ENCODE measurements at places on chromosomes 7 and 10. TPM values are rescaled to one million over a fixed set of nuclear protein-coding genes. Genes with fewer than 3 reads are reported as not detected.

- no peaks in the 10 kb centered on the region for H3K27me3 ChIP-seq
- DNase-seq, result no peak
- H3K36me3 ChIP-seq, result no peaks in the 10 kb centered on the region
- peak overlapping the region; percentile 98 for H3K27ac ChIP-seq
These were observed 91.5 kb upstream of the SMNDC1 start for GRCh38 chr10:110396284-110396651.

DNA sequence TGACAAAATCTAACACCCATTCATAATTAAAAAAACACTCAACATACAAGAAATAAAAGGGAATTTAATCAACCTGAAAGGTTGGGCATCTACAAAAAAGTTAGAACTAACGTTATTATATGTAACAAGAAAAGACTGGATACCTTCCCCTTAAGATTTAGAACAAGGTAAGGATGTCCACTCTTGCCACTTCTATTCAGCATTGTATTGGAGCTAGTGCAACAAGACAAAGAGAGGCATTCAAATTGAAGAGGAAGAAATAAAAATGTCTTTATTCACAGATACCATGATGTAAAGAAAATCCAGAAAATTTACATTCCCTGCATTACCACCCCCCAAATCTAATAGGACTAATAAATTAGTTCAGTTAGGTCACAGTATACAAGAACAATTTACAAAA, 18.3 kb downstream of the FAM149B1 start:
- DNase-seq, result no peak
- no peaks in the 10 kb centered on the region for H3K27me3 ChIP-seq
- H3K36me3 ChIP-seq, result peaks cover 21% of the 10 kb centered on the region

- no peaks in the 10 kb centered on the region for H3K27me3 ChIP-seq
- H3K36me3 ChIP-seq, result no peaks in the 10 kb centered on the region
- no peak overlapping the region for H3K27ac ChIP-seq
These were observed 27.9 kb downstream of the GNG11 start for GRCh38 chr7:93949423-93949822.

GRCh38 chr10:32244421-32245207, 102.3 kb downstream of the EPC1 start:
- no peaks in the 10 kb centered on the region for H3K27me3 ChIP-seq
- H3K4me1 ChIP-seq, result peaks cover 19% of the 10 kb centered on the region
- H3K4me3 ChIP-seq, result no peak overlapping the region
- DNase-seq, result no peak

- DNase-seq, result no peak
- no peaks in the 10 kb centered on the region for H3K36me3 ChIP-seq
- no peaks in the 10 kb centered on the region for H3K4me1 ChIP-seq
- H3K4me3 ChIP-seq, result no peak overlapping the region
These were observed 152.8 kb downstream of the SDHAF3 start for GRCh38 chr7:97270280-97270679.

DNA sequence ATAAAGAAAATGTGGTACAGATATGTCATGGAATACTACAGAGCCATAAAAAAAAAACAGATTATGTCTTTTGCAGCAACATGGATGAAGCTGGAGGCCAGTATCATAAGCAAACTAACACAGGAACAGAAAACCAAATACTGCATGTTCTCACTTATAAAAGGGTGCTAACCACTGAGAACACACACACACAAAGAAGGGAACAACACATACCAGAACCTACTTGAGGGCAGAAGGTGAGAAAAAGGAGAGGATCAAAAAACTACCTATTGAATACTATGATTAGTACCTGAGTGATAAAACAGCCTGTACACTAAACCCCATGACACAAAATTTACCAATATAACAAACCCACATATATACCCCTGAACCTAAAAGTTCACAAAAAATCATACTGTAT, 144.6 kb downstream of the TPK1 start:
- H3K27ac ChIP-seq, result no peak overlapping the region
- H3K27me3 ChIP-seq, result peaks cover 7% of the 10 kb centered on the region
- no peaks in the 10 kb centered on the region for H3K4me1 ChIP-seq
- H3K36me3 ChIP-seq, result no peaks in the 10 kb centered on the region

DNA sequence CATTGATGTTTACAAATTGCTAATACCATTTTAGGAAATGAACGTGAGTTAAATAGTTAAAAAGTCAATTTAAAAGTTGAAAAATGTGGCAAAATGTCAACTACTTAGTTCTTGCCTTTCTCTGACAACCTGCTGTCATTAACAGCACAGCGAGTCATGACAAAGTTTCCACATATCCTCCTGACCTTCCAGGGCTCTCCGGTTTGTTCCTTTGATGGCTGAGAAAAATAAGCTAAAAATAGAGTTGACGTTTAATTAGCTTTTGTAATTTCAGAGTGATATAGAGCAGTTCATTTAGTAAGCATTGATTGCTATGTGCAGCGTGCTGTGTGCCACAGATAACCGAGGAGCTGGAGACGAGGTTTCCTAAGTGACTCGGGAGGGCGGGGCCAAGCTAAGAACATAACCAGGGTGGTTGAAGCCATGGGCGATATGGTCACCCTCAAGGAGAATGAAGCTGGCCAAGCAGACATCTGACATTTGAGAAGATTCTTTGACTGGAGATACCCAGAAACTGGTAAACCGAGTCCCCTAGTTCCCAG, 47.9 kb downstream of the OGDH start:
- no peak for DNase-seq
- H3K27me3 ChIP-seq, result no peaks in the 10 kb centered on the region
- no peak overlapping the region for H3K27ac ChIP-seq
- no peak overlapping the region for H3K4me3 ChIP-seq
- H3K4me1 ChIP-seq, result no peaks in the 10 kb centered on the region

- H3K27ac ChIP-seq, result no peak overlapping the region
- no peak overlapping the region for H3K4me3 ChIP-seq
- no peak for DNase-seq
- H3K36me3 ChIP-seq, result no peaks in the 10 kb centered on the region
- no peaks in the 10 kb centered on the region for H3K27me3 ChIP-seq
These were observed 38.8 kb upstream of the ASL start for GRCh38 chr7:66036788-66037187.

- H3K4me1 ChIP-seq, result peaks cover 16% of the 10 kb centered on the region
- no peaks in the 10 kb centered on the region for H3K36me3 ChIP-seq
- no peak overlapping the region for H3K27ac ChIP-seq
- DNase-seq, result no peak
- H3K27me3 ChIP-seq, result peaks cover 16% of the 10 kb centered on the region
These were observed 4.2 kb downstream of the MKX start for GRCh38 chr10:27741173-27742091.

- H3K27me3 ChIP-seq, result peaks cover 37% of the 10 kb centered on the region
- no peak overlapping the region for H3K27ac ChIP-seq
- no peak overlapping the region for H3K4me3 ChIP-seq
- H3K36me3 ChIP-seq, result no peaks in the 10 kb centered on the region
These were observed 205.4 kb upstream of the YAE1 start for GRCh38 chr7:39360766-39361165.

DNA sequence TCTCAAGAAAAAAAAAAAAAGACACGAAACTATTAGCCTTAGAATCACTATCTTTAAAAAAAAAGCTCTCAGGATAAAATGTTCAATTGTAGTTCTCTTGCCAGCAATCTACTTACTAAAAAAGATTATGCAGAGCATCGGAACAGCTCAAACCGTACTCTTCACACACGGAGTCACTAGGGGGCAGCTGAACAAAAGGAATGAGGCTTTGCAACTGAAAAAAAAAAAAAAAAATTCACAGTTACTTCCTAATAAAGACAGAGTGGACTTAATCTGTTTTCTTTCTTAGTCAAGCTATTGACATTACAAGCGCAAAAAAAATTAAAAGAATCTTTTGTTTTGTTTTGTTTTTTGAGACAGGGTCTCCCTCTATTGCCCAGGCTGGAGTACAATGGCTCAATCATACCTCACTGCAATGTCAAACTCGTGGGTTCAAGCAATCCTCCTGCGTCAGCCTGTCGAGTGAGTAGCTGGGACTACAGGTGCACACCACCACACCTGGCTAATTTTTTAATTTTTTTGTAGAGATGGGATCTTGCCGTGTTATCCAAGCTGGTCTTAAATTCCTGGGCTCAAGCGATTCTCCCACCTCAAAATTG, 11.5 kb downstream of the PMS2 start:
- no peaks in the 10 kb centered on the region for H3K27me3 ChIP-seq
- no peak overlapping the region for H3K27ac ChIP-seq
- peaks cover 9% of the 10 kb centered on the region for H3K36me3 ChIP-seq
- H3K4me1 ChIP-seq, result peaks cover 13% of the 10 kb centered on the region

DNA sequence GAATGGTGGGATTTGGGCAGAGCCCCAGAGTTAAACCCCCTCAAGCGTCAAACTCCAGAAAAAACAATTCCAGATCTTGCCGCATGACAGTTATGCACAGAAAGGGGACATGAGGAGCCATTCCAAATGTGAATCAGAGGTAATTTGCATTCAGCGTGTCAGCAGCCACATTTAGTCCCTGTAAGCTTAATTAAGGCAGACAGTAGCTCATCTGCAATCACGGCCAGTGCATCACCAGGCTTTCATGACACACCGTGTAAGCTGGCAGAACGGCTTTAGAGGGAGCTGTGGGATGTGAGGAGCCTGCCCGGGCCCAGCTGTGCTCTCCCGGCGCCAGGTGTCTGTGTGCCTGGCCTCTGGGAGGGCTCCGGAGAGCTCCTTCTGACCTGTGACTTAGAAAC, 18.7 kb upstream of the PRKAG2 start:
- no peaks in the 10 kb centered on the region for H3K4me1 ChIP-seq
- H3K36me3 ChIP-seq, result no peaks in the 10 kb centered on the region
- H3K27ac ChIP-seq, result no peak overlapping the region
- no peak for DNase-seq

DNA sequence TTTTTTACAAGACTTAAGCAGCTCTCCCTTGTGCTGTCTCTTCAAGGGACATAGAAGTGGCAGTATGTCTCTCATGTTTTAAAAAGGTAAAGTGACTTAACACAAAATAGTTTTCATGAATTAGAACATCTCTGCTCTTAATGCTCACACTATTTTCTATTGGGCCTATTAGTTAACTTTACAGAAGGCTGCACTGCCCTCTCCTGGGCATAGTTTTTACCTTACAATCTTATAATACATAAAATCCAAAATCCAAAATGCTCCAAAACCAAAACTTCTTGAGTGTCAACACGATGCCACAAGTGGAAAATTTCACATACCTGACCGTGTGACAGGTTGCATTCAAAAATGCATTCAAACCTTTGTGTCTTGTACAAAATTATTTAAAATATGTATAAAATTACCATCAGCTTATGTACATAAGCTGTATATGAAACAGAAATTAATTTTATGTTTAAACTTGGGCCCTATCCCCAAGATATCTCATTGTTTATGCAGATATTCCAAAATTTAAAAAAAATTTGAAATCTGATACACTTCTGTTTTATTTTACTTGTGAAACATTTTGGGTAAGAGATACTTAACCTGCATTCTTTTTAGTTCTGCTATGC, 25.8 kb downstream of the TES start:
- no peaks in the 10 kb centered on the region for H3K27me3 ChIP-seq
- DNase-seq, result peak; percentile 70
- peaks cover 26% of the 10 kb centered on the region for H3K4me1 ChIP-seq
- peaks cover 36% of the 10 kb centered on the region for H3K36me3 ChIP-seq
- no peak overlapping the region for H3K27ac ChIP-seq

DNA sequence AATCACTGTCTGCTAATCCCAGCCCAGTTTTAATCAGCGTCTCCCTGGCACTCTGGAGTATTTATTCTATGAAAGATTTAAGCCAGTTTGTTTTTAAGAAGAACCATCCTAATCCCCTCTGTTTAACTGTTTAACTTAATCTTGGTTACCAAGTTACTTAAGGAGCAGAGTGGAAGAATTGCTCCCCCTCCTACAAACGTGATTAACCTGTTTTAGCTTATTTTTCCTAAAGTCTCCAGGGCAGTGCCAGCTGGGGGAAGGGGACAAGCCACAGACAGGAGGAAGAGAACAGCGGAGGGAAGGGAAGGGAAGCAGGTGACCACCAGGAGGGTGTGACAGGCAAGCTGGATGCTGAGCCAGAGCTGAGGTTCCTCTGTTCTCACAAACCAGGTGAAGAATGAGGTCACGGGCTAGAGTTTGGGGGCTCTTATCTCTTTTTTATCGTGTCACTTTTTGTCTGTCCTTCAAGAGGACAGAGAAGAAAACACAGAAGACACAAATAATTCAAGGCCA, 1.7 kb downstream of the SLC13A4 start:
- H3K36me3 ChIP-seq, result no peaks in the 10 kb centered on the region
- no peaks in the 10 kb centered on the region for H3K27me3 ChIP-seq
- no peak overlapping the region for H3K4me3 ChIP-seq
- no peak for DNase-seq
- 0 out of 2 replicates have a peak, but pooled peaks cover 6% of the 10 kb centered on the region for H3K4me1 ChIP-seq

DNA sequence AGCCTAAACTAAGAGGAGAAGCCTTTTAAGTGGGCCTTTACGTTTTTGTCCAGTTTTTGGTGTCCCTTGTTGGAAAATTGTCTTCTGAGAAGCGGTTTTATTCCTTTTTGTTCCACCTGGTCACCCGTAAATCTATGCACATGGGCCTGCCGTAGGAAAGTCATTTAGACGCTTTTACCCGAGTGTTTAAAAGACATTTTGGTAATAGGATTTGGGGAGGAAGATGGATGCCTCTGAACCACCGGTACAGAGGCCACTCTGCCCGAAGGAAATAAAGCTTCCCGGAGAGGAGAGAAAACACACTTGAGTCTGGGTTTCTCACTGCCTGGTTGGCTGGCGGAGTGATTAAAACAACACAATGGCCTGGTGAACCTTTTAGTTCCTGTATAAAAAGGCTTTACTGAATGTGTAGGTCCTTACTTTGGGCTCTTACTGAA, 760 bp downstream of the THNSL1 start:
- no peaks in the 10 kb centered on the region for H3K27me3 ChIP-seq
- DNase-seq, result peak; percentile 5
- peaks cover 19% of the 10 kb centered on the region for H3K4me1 ChIP-seq
- peak overlapping the region; percentile 70 for H3K4me3 ChIP-seq
- no peaks in the 10 kb centered on the region for H3K36me3 ChIP-seq

DNA sequence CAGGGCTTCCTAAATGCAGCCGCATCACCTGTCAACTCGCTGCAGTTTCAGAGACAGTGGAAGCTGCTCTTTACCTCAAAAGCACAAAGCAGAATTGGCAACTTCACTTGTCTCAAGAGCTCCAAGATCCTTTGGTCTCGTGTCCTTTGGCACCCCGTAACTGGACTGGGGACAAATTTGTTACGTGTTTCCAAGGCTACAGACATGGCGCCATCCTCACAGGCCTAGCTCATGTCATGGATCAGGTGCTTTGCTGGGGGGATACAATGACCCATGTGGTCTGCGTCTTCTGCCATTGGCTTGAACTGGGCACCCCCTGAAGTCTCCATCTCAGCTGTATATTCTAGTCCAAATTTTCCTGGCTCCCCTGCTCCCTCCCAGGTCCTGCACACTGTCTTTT, 48.6 kb downstream of the CHST3 start:
- no peaks in the 10 kb centered on the region for H3K27me3 ChIP-seq
- no peak overlapping the region for H3K4me3 ChIP-seq
- H3K4me1 ChIP-seq, result no peaks in the 10 kb centered on the region
- H3K36me3 ChIP-seq, result no peaks in the 10 kb centered on the region
- no peak overlapping the region for H3K27ac ChIP-seq

GRCh38 chr7:24498439-24498838, 74.8 kb upstream of the PALS2 start:
- no peaks in the 10 kb centered on the region for H3K4me1 ChIP-seq
- no peak overlapping the region for H3K27ac ChIP-seq
- no peak for DNase-seq
- H3K27me3 ChIP-seq, result peaks cover 61% of the 10 kb centered on the region

The ELN gene
- total RNA-seq, result not detected

The KLF14 gene
- not detected for total RNA-seq

The PRKCQ gene
- total RNA-seq, result not detected

The TLX1 gene
- total RNA-seq, result not detected

The DIP2C gene
- 3.7 TPM for total RNA-seq

The MCM10 gene
- total RNA-seq, result 16.1 TPM
